Endothelial cell of umbilical vein (primary cell): ENCODE measurements at places on chromosomes 12 and 14. TPM values are rescaled to one million over a fixed set of nuclear protein-coding genes. Genes with fewer than 3 reads are reported as not detected.

- no peak for DNase-seq
Observed at GRCh38 chr12:109535863-109536250, 37.4 kb downstream of the MMAB start.

DNA sequence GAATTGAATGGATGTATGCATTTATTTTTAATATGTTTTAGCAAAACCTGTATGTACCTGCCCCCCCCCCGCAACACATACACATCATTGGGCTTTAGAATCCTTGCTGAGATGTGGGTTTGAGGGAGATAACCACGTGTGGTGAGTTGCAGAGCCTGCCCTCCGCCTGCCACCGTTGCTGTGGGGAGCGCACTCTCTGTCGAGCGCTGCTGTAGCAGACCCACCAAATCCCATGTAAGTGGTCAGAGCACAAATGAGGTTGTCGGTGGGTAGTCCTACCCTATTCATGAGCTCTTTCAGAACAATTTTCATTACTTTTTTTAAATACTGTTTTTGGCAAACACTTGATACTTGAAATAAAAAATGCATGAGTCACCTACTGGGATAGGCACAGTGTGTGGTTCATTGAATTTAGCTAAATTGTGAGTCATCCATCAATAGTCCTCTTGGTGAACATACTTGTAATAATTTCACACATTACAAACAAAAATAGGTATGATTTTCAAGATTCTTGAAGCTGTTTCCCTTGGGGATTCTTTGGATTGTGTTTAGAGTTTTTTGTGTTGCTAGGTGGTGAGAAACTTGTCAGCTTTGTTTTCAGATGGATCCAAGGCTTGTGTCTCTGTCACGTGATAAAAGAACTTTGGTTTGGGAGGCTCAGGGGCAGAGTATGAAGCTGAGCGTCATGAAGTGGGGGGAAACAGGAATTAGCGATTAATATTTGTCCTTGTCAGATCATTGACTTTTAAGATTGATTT lies 107.6 kb downstream of the PTCSC3 start:
- no peak for DNase-seq

DNA sequence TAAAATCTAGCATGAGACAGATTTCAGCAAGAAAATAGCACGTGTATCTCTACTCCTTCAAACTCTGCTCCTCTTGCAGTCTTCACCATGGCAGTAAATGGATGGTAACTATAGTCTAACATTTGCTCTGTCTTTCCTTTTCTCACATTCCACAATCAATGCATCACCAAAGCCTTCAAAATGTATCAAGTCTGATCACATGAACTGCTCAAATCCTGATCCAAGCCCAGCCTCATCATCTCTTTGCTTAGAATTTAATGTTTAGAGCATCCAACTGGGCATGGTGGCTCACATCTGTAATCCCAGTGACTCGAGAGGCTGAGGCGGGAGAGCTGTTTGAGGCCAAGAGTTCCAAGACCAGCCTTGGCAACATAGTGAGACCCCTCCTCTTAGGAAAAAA lies 45.9 kb downstream of the CDK17 start:
- DNase-seq = no peak

Gene SPX
- 0.06 TPM in 1 of 2 replicates, not detected in the other for polyA plus RNA-seq

DNA sequence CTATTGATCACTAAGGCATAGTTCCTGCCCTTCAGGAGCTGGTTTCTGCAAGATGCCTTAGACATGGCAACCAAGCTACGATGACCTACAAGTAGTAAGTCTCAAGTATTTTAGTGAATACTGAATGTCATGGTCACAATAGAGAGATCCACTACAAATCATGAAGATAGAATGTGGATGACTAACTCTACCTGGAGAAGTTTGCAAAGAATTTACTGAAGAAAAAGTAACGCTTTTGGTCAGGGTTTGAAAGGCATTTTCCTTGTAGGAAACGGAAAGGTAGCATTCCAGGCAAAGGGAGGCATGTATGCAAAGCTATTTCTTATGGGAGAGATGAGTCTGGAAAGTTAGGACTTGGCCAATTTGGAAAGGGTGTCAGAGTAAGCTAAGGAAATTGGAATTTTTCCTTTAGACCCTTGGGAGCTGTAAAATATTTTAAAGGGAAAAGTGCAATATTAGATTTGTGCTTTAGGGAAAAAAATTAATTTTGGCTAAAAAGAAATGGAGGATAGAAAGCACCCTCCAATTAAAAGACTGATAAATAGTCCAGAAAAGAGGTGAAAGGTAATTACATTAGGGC lies 377.5 kb downstream of the EGLN3 start:
- no peak for DNase-seq

GRCh38 chr12:94079566-94080340 lies 68.6 kb upstream of the PLXNC1 start:
- no peak for DNase-seq

Gene EMP1
- 265 and 376 TPM in 2 replicates for polyA plus RNA-seq

GRCh38 chr14:103697206-103697602 lies 18.0 kb downstream of the XRCC3 start:
- no peak for DNase-seq

Gene IGF1
- polyA plus RNA-seq = 0.10 and 0.73 TPM in 2 replicates

DNA sequence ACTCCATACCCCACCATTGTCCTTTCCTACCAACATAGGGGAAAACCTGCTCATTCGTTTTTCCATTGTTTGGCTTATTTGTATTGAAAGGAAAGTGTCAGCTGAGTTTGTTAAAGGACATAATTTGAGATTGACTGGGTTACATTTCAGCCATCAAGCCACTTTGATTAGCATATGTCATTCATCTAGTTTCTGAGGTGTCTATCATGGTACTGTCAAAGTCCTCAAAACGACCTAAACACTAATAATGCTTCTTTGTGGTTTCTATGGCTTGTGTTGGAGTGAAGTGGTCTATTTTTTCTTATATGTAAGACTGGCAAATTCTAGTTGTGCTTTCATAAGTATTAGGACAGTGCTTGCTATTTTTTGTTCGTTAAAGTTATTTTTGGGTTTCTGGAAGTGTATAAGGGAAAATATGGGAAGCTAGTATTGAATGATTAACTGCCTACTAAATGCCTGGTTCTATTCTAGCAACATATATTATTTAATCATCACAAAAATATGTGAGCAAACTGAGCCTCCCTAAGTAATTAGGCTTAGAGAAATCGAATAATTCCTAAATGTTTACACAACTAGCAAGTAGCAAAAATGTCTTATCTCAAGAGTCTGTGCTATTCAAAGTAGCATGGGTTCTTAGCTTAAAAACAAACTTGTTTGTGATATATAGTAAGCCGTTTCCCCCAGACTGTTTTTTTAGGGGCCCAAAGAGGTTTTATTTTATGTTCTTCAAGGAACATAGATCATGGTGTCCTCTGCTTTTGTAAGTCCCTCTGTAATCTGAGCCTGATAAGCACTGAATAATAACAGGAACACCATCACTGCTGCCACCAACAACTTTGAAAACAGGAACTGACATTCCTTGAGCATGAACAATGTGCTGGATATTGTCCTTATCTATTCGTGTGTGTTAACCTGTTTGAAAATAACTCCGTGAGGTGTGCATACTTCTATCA lies 67.1 kb downstream of the DERA start:
- peak; percentile 92 for DNase-seq

- DNase-seq = no peak
Observed at GRCh38 chr14:82398256-82398655, 864.6 kb upstream of the SEL1L start.

Gene IFI27
- polyA plus RNA-seq = 1,265 and 1,831 TPM in 2 replicates

DNA sequence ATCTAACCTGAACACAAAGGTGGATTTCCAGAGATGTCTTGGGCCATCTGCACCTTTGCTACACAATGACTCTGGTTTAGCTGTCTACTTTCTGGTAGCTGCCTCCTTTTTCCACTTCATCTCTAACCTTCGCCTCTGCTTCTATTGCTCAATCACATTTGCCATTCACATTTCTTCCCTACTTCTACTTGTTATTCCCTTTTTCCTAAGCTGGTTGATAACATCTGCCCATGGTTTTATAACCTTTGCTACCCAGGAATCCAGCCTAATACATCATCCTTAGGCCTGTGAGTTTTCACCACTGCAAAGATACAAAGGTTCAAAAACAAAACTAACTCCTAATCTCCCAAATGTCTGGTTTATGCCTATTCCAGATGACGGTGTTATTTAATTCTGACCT lies 13.2 kb downstream of the SPPL3 start:
- DNase-seq = peak; percentile 31

Gene SRRM4
- not detected in 2 replicates for polyA plus RNA-seq

- DNase-seq = peak; percentile 26
Observed at GRCh38 chr14:51460011-51460410, 191.7 kb upstream of the FRMD6 start.

DNA sequence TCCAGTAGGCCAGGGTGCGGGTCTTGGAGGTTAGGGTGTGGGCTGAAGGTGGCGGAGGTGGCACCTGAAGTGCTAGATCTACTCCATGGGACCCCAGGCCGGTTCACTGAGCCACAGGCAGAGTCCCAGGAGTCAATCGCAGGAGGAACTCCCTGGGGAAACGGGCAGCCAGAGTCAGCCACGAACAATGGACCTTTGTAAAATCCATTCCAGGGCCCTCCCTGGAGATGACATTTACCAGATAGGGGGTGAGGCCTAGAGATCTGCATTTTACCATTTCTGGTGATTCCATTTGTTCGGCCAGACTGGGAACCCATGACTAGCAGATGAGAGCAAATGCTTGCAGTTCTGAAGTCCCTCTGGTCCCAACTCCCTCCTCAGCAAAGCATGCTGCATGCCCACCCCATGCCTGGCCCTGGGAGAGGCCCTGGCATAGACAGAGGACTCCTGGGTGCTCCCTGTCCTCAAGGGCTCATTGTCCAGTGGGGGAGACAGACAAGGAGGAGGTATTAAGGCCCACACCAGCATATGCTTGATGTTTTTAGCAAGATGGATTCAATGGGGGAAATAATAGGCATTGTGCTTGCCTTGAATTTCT lies 115.5 kb downstream of the EML1 start:
- DNase-seq = no peak

Gene CLEC2A
- polyA plus RNA-seq = not detected in 2 replicates

Gene PHETA1
- 10.6 and 12.8 TPM in 2 replicates for polyA plus RNA-seq

Gene GDF11
- polyA plus RNA-seq = 10.0 and 11.6 TPM in 2 replicates

GRCh38 chr12:130194154-130194553 lies 31.9 kb downstream of the FZD10 start:
- DNase-seq = no peak

Gene OR6S1
- polyA plus RNA-seq = not detected in 2 replicates

- DNase-seq = peak; percentile 71
Observed at GRCh38 chr12:12357719-12358461, 1.0 kb downstream of the BORCS5 start.

Gene ZC2HC1C
- polyA plus RNA-seq = 0.72 and 0.84 TPM in 2 replicates

DNA sequence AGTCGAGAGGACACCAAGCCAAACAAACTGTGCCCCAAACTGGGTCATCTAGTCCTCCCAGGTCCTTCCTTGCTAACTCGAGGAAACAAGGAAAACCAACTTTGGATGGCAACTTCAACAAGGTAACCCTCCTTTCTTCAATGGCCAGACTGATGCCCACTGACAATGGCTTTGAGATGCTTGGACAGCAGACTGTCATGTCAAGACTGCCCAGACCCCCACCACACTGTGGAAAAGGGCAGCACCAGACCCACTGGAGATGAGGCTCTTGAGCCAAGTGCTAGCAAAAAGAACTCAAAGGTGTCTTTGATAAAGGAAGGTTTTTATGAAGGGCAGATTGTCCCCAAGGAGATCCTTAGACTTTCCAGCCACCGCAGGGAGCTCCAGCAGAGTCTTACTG lies 9.0 kb upstream of the CDH24 start:
- no peak for DNase-seq

Gene PROX2
- 0.01 TPM in 1 of 2 replicates, not detected in the other for polyA plus RNA-seq

Gene GALNT9
- polyA plus RNA-seq = 0.06 and 0.14 TPM in 2 replicates

Gene NRL
- polyA plus RNA-seq = 1.1 and 1.9 TPM in 2 replicates

- no peak for DNase-seq
Observed at GRCh38 chr12:107287436-107288413, 194.4 kb upstream of the CRY1 start.

DNA sequence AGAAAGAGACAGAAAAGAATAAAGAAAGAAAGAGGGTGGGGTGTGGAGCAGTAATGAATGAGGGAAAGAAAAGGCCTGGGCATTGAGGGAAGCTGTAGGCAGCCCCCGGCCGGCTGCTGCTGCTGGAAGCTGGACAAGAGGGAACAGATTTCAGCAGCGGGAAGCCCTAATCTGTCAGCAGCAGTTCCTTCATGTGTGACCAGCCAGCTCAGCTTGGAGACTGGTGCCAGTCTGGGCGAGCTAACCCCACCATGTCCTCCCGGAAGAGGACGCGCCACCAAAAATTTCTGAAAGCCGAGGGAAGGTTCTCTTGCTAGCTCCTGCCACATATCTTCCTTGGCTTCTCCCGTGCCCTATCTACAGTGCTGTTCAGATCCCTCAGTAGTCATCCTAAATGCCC lies 236.8 kb downstream of the GRIN2B start:
- no peak for DNase-seq

Gene OR5AU1
- not detected in 2 replicates for polyA plus RNA-seq

Gene TCL1B
- polyA plus RNA-seq = not detected in 2 replicates

- no peak for DNase-seq
Observed at GRCh38 chr12:116615141-116615861, 56.1 kb downstream of the MAP1LC3B2 start.

Gene TAS2R30
- polyA plus RNA-seq = 0.26 and 0.33 TPM in 2 replicates

GRCh38 chr14:92513204-92513965 lies at the start of gene RIN3:
Gene RIN3, plus strand, starts transcription at chr14:92513781. Its CDS starts 152 bp downstream, at chr14:92513933.
- peak; percentile 48 for DNase-seq

DNA sequence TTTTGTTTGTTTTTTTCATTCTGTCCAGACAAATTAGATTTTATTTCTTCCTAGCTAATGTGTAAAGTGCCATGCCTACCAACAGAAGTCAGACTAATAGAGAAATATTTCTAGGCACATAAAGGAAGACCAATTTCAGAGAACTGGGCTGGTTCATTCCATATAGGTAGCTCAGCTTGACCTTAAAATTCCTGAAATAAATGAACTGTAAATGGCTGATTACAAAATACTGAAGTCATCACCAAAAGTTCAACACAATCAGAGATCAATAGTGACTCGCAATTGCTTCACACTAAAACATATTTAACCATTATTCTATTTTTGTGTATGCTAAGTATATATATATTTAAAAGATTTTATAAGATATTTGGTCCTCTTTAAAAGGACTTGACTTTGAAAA lies 34.2 kb downstream of the PTPRB start:
- DNase-seq = peak; percentile 65

DNA sequence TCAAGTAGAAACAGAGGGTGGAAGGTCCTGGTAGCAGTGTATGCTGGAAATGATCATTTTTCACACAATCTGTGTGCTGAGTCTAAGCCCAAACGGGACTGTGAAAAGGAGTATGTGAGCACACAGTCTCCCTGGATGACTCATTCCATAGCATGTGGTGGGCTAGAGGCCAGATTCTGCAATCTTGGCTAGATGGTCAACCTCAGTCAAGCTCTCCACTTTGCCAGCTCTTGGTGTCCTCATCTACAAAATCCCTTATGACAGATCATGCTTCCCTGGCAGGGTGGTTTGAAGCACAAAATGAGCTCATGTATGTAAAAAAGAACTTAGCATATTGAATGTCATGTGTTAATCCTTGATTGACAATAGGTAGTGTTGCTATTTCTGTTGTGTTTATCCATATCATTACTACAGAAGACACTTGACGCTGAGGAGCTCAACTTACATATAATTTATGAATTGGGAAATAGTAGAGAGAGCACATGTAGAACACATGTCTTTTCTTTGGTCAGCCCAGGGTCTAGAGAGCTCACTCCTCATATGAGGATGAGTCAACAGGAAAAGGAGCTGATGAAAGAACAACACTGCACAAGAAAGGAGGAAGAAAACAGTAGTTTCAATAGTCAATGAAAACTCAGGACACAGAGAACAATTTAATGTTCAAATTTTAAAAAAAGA lies 517.5 kb downstream of the BCL11B start:
- no peak for DNase-seq

Gene CMA1
- polyA plus RNA-seq = not detected in 2 replicates
